ENCODE measurements at places on chromosomes 16 and 17.

GRCh38 chr16:3589991-3590701, 12.9 kb upstream of the NLRC3 start:
- no peak for DNase-seq

- no peak for DNase-seq
Observed at GRCh38 chr16:56143666-56144065, 47.6 kb upstream of the GNAO1 start.

GRCh38 chr17:44688200-44688599, 1.4 kb downstream of the CCDC43 start:
- no peak for DNase-seq

- no peak for DNase-seq
Observed at GRCh38 chr17:47713980-47714700, 18.9 kb upstream of the TBX21 start.

DNA sequence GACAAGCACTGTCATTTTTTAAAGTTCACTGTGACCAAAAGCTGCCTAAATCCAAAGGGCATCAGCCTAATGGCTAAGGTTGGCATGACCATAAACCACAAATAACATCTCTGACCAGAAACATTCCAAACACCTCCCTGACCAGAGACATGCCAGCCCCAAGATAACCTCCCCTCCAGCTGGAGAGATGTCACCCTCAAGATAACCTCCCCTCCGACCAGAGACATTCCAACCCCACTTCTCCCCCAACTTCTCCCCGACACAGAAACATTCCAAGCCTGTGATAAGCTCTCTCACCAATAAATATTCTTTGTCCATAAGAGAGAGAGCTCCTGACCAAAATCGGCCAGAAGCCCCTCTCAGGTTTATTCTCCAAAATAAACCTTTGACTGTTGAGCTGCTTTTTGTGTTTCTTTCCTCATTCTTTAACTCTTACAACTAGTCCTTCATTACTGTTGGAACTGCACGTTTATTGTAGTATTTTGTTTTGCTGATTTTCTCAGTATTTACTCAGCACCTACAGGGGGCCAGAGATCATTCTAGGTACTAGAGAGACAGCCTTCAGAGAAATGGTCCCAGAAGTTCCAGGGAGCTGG, 325.6 kb downstream of the SLC39A11 start:
- no peak for DNase-seq

GRCh38 chr17:78095035-78095434, 33.5 kb downstream of the TMC6 start:
- no peak for DNase-seq

DNA sequence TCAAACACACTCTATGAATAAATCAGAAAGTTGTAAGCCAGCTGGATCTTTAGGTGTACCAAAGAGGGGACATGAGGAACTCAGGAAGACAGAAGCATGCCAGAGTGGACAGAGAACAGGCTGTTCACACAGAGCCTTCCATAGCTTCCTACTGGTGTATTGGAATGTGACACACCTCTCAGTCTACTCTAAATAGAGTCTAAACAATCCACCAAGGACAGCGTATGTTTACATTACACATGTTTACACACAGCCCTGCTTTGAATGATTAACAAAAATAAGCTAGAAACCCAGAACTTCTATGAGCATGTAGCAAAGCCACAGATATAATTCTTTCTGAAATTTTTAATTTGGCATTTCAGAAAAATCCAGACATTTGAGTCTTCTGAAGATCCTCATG, 1279.0 kb upstream of the CDH8 start:
- DNase-seq: no peak

DNA sequence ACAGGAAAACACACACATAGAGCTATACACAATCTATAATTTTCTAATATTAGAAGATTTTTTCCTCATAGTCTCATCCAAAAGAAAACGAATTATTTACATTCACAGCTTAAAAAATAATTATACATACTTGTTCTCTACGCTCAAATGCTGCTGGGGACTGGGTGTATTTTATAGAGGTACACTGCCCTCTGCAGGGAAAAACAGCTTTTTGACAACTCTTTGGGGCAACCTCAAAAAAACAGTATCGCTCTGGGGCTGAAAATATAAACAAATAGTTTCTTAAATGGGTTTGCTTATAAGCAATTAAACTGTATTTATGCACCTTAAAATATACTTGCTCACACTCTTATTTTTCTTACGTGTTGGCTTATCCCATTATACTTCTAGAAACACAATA, 261.8 kb upstream of the PSMD7 start:
- peak; percentile 8 for DNase-seq

- no peak for DNase-seq
Observed at GRCh38 chr16:89365044-89365467, 125.3 kb downstream of the ANKRD11 start.

- no peak for DNase-seq
Observed at GRCh38 chr17:60926466-60927183, 249.0 kb downstream of the BCAS3 start.

DNA sequence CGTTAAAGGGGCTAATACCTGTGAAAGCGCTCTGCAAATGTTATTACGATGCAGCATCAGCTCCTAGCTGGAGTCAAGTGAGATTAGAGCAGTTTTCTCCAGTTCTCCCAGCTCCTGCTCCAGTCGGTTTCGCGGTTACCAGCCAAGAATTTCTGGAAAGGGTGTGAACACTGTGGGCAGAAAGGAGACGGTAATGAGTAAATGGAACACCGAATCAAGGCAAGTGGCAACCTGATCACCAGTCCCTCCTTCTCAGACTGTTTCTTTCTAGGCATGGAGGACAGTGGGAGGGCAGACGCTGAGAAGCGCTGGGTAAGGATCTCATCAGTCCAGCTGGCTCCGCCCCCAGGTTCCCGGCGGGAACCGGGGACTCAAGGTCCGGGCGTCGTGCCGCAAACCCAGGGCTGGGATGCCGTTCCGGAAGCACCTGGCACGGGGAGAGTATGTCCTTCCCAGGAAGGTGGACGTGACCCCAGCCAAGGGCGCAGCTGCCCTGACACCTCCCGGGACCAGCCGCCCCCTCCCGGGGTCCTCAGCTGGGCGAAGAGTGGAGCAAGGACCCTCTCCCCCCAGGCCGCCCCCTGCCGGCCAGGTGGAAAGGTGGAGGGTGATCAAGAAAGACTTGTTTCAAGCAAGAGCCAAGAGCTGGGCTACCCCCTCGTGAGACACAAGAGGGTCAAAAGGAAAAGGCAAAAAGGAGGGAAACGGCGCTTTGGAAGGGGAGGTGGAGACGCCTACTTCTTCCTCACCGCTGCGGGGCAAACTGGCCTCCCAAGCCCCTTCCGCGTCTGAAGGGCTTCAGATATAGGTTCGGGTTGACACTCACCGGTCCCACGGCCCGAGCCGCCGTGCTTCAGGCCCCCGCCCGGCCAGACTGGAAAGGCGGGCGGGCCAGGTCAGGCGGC, 481 bp downstream of the MYO19 start:
- DNase-seq: no peak

DNA sequence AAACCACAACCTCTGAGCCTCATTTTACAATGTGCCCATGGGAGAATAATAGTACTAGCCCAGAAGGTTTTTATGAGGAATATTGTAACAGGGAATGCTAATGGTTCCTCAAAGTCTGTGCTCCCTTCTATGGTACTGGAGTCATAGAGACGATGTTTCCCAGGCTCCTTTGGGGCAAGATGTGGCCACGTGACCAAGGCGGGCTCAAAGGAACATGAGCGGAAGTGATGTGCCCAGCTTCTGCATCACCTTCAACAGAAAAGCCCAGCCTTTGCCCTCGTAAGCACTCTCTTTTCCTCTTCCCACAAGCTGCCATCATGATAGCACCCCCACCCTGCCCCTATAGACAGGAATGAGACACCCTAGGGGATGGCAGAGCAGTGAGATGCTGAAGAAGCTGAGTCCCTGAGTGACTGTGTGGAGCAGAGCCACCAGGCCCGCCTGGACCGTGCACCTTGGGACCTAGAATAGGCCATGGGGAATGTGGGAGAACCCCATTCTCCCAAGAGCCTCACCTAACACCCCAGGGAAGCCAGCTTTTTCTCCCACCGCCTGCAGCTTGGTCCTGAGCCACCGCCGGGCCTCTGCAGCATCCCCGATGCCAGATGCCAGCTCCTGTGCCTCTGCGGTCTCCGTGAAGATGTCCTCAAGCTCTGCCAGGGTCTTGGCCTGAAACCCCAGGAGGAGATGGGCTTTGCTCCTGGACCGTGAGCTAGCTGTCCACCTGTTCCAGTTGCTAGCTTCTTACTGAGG, 22.2 kb upstream of the PIK3R6 start:
- DNase-seq: no peak

DNA sequence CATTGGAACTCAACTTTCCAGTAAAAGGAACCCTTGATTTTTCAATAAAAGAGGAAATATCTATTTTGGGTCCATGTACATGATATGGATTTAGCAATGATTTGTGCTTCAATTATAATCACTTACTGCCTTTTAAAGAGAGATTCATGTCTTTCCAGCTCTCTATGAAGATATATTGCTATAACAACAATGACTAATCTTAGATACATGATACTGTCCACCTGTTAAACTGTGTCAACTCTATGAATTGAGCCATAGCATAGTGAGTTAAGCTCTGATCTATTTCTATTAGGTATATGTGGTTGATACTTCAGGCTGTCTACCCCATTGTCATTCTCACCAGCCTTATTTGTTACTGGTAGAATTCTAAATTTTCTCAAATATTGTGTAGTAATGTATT, 15.0 kb upstream of the MPHOSPH6 start:
- no peak for DNase-seq

DNA sequence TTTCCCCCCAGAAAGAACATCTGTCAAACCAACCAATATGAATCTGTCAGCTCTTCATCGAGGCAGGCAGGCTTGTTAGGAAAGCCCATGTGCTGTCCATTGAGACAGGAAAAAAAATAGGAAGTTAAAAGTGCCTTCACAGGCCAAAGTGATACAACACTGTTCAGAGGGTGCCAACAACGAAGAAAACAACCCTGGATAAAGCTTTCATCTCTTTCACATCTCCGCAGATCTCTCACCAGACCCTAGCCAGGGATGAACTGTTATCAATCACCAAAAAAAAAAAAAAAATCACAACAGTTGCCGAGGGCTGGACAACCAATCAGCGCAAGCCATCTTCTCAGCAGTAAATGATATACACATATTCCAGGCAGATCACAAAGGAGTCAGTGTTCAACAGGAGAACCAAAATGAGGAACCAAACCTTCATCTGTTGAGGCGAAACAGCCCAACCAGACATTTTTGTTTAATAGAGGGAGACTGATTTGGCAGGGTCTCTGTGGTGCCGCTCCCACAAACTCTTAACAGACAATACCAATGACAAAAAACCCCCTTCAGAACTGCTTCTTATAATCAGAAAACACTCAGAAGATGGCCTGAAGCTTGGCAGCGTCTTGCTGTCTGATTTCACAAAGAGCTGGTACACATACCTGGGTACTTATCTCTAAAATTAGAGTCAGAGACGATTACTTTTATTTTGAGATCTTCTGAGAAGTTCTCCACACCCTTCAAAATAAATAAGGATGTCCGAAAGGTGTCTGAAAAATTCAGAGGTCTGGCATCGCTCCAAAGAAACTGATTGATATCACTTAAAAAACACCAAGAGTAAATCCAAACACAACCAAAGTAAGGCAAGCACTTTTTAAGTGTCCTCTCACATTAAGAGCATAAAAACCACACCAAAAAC, 1.8 kb downstream of the MAP3K14 start:
- DNase-seq: no peak

- DNase-seq: no peak
Observed at GRCh38 chr16:59044616-59045015, 310.5 kb upstream of the GOT2 start.

DNA sequence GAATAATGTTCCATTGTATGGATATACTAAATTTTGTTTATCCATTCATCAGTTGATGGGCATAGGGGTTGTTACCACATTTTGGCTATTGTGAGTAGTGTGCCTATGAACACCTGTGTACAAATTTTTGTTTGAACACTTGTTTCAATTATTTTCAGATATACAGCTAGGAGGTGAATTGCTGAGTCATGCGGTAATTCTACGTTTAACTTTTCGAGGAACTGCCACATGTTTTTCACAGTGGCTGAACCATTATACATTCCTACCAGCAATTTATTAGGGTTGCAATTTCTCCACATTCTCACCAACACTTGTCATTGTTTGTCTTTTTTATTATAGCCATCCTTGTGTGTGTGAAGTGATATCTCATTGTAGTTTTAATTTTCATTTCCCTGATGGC, 75.6 kb downstream of the AKAP1 start:
- DNase-seq: no peak

- DNase-seq: no peak
Observed at GRCh38 chr16:72201387-72201786, 29.4 kb upstream of the PMFBP1 start.

DNA sequence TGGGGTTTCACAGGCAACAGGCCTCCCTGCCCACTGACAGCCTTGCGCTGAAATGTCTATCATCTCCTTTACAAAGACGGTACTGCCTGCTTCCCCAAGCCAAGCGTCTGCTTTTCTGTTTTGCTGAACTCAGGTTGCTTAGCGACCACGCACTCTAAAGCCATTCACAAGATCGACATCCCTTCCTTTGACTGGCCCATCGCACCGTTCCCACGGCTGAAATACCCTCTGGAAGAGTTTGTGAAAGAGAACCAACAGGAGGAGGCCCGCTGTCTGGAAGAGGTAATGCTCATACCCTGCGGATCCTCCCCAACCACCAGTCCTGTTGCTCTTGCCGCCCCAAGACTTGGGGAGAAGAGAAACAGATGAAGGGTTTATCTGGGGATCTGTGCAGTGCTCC, 28.7 kb downstream of the TMEM186 start:
- DNase-seq: no peak

DNA sequence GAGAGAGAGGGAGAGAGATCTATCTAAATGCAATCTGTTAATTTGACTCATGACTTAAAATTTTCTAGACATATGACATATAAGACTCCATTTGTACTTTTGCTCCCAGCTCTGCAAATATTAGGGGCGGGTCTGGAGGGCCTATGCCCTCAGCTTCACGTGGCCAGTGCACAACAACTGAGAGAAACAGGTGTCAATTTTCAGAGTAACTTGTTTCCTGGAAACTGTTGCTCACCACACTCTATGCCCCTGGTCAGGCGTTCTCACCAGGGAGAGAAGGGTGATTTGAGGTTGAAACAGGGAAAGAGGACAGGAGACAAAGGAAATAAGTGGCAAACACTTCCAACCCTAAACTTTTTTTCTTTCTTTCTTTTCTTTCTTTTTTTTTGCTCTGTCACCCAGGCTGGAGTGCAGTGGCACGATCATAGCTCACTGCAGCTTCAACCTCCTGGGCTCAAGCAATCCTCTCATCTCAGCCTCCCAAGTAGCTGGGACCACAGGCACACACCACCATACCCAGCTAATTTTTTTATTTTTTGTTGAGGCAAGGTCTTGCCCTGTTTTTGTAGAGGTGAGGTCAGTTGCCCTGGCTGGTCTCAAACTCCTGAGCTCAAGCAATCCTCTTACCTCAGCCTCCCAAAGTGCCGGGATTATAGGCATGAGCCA, 270.0 kb downstream of the SLC39A11 start:
- DNase-seq: no peak

DNA sequence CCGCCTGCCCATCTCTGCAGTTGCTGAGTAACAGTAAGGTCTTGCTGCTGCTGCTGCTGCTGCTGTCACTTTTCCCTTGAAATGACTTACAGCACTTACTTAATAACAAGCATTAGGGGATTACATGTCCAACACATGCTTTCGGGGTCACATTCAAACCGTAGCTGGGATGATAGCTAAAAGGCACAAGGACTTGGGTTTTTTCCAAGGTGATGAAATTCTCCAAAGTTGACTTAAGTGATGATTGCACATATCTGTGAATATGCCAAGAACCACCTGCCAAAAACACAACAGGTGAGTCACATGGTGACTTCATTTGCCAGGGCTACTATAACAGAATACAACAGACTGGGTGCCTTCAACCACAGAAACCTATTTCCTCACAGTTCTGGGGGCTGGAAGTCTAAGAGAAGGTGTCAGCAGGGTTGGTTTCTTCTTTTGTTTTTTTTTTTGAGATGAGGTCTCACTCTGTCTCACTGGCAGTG, 121.9 kb upstream of the TNRC6C start:
- no peak for DNase-seq
